T1000 (cell line): ENCODE measurements at places on chromosomes 5 and 9.

DNA sequence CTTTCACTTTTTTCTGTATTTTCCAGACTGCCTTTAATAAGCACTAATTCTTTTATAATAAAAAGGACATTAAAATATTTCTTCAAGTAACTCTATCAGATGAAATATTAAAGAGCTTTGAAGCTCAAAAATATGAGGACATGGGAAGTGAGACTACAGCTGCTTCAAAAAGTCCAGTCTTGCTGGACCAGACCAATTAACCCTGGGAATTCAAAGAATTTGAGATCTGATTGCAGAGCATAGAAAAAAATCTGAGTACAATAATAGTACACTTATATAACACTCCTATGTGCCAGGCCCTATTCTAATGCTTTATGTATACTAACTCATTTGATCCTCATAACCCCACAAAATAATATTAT lies 9.8 kb downstream of the TMEM245 start:
- DNase-seq, result no peak

- no peak for DNase-seq
Observed at GRCh38 chr9:114123031-114123977, 24.2 kb upstream of the KIF12 start.

GRCh38 chr9:38026840-38027527 lies 42.0 kb downstream of the SHB start:
- DNase-seq, result no peak

DNA sequence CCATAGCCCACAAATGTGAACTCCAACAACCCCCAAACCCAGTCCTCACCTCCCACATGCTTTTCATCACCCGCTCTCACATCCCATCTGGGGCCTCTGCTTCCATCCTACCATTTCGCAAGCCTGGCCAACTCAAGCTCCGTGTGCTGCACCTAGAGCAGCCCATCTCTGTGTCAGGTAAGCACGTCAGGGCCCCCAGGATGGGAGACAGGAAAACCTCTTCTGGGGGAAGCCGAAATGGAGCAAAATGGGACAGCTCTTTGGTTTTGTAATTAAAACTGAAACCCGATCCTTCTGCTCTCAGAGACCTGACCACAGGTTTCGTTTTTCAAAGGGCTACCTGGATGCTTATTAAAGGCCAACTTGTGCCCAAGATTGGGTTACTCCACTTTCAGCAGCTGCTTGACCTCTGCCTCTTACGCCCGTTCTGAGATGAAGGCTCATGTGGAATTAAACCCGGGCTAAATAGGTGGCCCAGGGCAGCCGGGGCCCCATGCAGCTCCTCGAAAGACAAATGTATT lies 287.7 kb downstream of the SLIT3 start:
- DNase-seq, result no peak

- DNase-seq, result no peak
Observed at GRCh38 chr9:19432473-19432872, 23.7 kb downstream of the ACER2 start.

DNA sequence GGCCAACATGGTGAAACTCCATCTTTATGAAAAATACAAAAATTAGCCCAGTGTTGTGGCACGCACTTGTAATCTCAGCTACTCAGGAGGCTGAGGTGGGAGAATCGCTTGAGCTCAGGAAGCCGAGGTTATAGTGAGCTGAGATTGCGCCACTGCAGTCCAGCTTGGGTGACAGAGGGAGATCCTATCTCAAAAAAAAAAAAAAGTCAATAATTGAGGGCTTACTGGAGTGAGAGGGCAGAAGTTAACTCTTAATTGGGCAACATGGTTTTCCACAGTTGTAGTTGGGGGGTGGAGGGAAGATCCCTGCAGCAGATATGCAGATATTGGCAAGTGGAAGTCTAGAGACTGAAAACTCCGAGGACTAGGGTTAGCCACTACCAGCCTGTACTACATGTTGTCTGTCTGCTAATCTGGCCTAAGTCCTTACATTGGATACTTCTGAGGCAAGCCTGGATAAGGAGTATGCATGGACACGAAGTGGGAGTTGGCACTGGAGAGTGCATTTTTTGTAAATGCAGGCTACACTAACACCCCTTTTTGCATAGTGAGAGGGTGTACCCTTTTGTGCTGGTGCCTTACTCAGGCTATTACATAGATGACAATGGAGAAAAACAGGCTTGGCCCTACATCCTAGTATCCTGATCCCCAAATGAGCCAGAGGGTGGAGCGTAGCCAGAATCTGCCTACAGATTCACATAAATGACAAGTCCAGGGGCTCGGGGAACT lies 89.0 kb upstream of the NIPBL start:
- DNase-seq, result no peak

DNA sequence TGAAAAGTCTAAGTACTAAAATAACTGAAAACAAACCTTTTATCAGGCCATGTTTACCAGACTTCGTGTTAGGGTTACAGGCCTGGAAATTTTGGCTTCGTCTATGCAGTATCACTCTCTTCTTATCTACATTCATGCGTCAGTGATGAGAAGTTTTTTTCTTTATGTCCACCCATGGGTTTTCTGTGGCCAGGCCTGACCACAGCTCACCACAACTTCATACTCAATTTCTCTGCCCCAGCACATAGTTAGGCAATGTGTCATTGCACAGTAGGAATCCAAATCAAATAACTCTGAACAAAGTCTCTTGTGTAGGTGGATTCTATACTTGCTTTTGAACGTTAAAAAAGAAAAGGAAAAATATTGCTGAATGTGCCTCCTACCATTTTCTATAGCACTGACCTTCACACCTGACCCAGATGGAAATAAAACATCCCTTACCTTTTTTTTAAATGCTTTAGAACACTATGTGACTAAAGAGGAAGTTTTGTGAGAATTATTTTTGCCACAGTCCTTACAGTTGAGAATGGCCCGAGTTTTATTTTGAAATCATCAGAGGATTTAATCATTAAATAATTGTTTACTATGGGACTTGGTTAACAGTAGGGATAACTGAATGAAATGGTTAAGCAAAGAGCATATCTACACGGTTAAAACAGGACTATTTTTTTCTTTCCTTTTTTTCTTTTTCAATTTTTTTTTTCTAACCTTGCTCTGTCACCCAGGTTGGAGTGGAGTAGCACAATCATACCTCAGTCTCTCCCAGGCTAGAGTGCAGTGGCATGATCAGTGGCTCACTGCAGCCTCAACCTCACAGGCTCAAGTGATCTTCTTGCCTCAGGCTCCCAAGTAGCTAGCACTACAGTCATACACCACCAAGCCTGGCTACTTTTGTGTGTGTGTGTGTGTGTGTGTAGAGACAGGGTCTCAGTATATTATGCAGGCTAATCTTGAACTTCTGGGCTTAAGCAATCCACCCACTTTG lies 1247.0 kb upstream of the ACO1 start:
- peak; percentile 23 for DNase-seq

- DNase-seq, result no peak
Observed at GRCh38 chr5:14935341-14935740, 63.8 kb upstream of the ANKH start.

DNA sequence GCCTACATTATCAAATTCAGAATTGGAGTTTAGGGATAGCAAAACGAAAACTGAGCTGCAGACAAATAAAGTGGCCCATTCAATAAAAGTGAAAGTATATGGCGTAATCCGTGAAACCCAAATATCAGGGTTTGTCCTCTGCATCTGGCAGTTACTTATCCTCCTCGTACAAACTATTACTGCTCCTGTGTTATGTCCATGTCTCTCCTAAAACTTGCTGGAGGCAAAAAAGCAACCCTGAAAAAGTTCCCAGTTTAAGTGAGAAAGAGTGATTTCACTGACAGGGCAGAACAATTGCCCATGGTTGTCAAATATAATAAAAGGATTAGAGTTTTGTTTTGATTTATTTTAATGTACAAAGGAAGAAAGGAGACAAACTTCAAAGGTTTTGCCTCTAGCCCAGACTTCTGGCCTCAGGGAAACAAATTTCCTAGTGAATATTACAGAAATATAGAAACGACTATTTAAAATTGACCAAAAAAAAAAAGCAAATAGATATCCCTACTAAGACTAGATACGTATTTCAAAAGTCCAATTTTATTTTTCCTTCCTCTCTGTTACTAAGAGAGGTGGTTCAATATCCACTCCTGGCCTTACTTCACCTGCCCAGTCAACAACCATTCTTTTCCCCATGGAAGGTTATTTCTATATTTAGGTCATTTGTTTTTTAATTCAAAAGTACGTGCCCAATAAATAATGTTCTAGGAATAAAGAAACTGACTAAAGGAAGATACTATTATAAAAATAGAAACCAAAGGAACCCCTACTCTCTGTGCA lies 50.0 kb downstream of the NFIB start:
- DNase-seq, result no peak

GRCh38 chr5:3886524-3887451 lies 291.2 kb downstream of the IRX1 start:
- no peak for DNase-seq

DNA sequence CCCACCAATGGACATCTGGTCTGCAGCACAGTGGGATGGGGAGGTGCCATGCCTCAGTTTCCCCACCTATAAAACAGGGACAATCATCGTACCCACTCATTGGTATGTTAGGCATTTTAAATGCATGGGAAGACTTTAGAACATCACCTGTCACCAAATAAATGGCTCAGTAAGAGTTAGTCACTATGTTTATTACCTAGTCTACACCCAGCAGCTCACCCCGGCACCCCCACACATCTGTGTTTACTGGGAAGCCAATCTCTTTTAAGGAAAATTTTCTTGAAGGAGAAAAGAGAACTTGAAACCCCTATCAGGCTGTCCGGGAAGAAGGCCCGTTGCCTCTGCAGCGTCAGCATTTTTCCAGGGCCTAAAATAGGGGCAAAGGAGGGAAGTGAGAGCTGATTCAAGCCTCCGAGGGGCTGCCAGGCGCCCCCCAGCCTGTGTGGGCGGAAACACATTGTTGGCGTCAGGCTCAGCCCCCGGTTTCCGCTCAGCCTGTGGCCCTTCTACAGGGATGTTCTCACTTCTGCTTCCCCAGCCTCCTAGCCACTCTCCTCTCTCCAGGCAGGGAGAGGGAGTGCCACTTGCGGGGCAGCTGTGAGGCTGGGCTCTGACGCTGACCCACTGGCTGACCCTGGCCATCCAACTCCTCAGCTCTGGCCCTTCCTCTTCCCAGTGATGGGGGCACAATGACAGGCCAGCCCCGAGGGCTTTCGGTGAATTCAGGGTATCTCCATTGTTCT lies 4.6 kb downstream of the CSF1R start:
- DNase-seq, result no peak

- no peak for DNase-seq
Observed at GRCh38 chr9:120899490-120900068, 22.6 kb upstream of the PHF19 start.

DNA sequence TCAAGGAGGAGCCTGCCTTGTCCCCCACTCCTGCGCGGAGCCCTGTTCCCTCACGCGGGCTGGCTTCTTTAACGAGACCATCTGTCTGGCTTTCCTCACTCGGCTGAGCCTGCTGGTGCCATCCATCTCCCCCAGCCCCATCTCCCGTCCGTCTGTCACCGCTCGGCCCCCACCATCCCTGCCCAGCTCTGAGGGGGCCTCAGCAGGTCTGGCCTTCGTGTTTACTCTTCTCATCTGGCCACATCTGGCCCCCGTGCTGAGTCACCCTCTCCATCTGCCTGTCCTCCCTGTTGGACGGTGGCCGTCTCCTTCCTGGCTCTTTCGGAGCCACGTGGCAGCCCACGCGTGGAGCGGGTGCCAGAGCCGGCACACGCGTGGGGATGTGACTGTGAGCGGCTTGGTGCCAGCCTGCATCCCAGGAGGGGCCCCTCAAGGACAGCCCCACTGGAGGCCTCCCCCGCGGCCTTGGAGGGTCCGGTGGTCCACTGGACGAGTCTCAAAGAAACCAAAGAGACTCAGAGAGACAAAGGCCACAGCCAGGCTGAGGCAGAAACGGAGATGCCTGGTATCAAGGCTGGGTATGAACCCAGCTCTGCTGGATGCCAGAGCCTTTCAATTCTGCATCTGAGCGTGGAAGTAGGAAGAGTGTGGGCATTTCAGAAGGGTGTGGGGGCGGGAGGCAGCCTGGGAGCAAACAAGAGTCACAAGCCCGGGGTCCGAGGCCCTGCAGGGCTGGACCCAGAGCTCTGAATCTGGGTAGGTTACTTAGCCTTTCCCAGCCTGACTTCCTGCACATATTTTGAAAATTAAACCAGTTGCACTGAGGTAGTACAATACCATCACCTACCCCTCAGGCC lies 76.7 kb upstream of the UNC5A start:
- DNase-seq, result no peak

DNA sequence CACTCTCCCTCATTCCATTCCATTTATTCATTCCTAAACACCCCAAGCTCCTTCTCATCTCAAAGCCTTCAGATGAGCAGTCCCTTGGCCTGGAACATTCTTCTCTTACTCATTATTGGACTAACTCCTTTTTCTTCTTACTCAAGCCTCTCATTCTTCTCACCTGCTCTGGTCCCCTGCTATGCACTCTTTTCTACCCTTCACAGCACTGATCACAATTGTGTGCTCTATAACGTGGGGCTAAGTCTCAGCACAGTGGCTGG lies 212.4 kb downstream of the MAPKAP1 start:
- no peak for DNase-seq

DNA sequence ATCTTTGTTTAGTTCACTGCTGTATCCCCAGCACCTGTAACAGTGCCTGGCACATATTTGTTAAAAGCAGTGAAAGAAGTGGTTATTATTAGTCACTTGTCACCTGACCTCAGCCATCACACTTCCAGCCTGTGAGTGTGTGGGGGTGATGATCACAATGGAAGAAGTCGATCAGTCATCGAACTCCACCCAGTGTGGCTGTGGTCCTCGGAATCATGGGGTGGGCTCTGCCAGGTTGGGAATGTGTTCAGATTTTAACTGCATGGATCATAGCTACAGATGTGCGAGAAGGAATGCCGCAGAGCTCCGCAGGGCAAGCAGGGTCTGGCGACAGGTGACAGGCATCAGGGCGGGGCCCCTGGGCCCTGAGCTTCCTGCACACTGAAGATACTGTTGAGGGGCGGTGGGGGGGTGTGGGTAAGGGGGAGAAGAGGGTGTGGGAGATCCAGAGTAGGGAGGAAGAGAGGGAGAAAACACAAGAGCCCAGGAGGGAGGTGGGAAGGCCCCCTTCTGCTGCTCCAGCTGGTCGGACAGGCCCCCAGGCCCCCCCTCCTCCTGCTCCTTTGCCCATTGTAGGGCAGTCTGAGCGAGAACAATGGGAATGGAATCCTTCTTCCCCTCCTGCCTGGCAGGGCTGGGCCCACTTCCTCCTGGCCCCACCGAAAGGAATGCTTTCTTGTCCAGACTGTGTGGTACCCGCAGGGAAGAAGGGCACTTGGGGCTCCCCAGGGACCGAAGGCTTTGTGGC lies 89.6 kb downstream of the SPRY4 start:
- DNase-seq, result no peak

- no peak for DNase-seq
Observed at GRCh38 chr9:34989946-34990635, 546 bp downstream of the DNAJB5 start.

- no peak for DNase-seq
Observed at GRCh38 chr5:81986126-81986525, 14.3 kb downstream of the ATG10 start.

DNA sequence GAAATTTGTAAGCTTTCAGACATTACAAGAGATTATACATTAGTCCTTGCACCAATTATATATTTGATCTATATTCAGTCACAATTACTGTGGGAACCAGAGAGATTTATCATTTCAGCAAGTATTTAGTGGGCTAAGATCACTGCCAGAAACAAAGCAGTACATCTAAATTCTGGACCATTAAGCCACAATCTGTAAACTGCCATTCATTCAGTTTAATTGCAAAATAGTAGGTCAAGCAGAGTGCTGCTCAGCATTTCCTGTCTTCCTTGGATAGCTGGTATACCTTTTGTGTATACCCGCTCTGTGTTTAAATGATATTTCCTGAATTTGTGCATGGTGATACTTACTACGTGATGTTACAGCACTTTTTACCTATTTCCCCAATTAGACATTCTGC lies 42.6 kb downstream of the CDH10 start:
- DNase-seq, result no peak

GRCh38 chr9:133605856-133606707 lies 3.1 kb downstream of the FAM163B start:
- DNase-seq, result no peak
